Type B pancreatic cell (in vitro differentiated cells): ENCODE measurements at places on chromosomes 1 and 21. TPM values are rescaled to one million over a fixed set of nuclear protein-coding genes. Genes with fewer than 3 reads are reported as not detected.

DNA sequence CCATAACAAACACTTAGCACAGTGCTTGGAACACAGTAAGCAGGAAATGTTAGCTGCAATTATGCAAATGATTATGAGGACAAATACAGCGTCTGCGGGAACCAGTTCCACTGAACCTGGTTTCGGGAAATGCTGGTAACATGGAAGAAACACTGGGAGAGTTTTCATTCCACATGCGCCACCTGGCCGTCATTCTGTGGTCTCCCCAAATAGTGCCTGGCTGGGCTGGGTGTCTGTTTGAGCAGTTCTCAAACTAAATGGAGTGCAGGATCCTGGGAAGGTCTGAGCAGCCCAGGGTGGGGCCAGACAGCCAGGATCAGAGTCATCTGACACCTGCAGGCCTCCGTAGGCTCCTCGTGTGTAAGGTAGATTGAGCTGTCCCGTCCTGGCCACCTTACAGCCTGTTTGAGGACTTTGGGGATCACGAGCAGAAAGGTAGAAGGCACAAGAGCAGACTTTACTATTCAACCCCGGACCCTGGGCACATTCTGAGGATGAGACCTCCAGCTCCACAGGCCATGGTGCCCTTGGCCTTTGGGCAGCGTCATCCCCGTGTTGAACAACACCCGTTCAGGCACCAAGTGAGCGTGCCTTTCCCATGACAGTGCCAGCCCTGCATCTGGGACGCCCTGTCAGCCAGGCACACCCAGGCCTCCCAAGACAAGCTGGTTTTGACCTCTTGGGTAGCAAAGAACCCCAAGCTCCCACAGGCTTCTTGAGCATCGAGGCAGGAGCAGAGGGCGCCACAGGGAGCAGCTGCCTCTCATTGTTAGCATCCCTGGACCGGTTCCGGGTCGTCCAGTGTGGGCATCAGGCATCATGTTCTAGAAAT is 101.9 kb downstream of the PRDM2 start:
- no peak for DNase-seq

DNA sequence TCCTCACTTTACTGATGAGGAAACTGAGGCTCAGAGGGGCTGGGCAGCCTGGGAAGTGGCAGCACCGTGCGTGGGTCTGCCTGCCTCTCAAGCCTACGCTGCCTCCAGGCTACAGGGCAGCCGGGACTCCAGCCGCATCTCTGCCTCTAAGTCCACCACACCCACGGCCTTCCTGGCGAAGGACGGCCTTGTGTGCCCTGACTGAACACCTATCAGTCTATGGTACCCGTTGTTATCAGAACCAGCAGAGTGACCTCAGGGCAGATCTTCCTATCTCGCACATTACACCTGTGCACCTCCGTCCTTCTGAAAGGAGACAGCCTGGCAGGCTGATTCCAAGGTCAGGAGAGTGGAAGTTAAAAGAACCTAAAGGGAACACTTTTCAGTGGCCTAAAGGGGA is 35.7 kb upstream of the SLC30A1 start:
- DNase-seq = no peak

- DNase-seq = no peak
Observed at GRCh38 chr1:203558064-203558760, 64.3 kb downstream of the OPTC start.

GRCh38 chr1:53799141-53799540 is 39.0 kb downstream of the NDC1 start:
- no peak for DNase-seq

DNA sequence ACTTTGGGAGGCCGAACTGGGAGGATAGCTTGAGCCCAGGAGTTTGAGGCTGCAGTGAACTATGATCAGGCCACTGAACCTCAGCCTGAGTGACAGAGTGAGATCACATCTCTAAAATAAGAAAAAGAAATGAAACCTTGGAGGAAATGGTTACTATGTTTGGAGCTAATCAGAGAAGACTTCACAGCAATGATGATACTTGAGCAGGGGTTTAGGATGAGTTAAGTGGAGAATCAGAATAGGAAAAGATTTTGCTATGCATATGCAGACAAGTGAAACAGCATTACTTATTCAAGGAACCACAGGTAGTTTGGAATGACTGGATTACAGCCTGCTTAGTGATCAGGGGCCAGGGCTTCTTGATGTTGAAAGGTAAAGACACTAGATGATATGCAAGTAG is 1.3 kb upstream of the CD5L start:
- no peak for DNase-seq

GRCh38 chr1:58412071-58412580 is 134.4 kb downstream of the OMA1 start:
- no peak for DNase-seq

- DNase-seq = no peak
Observed at GRCh38 chr1:3011631-3012455, 9.4 kb upstream of the ACTRT2 start.

DNA sequence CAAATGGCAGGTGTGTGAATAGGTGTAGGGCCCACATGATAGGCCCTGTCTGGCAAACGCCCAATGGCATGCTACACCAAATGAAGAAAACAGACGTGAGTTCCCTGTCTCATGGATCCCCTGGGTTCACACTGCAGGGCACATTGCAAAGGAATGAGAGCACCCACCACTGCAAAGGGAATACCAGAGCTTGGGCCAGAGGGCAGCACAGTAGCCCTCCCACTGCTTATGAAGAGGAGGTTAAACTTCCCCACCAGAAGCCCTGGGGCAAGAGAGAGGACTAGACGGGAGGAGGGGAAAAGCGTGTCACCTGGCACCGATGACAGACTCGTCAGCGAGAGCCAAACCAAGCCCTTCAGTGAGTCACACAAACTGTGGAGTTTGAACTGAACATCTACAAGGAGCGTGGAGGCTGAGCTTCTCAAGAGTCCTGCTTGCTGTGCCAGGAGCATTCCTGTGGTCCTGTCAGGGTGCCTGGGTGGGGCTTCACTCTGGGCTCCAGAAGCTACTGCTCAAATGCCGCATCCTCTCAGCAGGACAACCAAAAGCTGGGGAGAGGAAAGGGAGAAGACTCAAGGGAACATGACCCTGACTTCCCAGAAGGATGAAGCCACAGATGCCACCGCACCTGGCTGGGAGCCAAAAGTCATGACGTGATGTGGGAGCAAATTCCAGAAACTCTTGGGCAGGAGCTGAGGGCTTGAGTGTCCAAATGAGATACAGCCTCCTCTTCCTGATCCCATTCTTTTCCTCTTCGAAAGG is 61.1 kb downstream of the TOMM20 start:
- no peak for DNase-seq

DNA sequence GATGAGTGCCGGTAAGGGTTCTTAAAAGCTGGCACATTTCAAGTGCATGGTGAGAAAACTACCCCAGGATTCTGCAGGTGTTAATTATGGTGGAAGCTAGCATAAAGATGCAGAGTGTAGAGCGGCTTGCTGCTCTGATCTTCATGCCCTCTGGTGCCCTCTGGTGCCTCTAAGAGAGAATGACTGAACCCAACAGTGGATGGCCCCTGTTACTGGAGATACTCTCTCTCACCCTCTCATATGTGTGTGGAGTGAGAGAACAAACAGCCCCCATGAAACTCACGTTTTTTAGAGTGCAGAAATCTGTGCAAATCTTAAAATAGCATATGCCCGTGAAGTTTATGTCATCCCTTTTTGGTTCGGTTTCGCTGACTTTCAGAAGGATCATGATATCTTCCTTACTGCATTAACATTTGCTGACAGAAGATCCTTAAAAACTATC is 90.0 kb downstream of the GRIK1 start:
- no peak for DNase-seq

Gene SMIM1
- total RNA-seq = 10.8 and 15.1 TPM in 2 replicates

Gene C1orf141
- not detected in 2 replicates for total RNA-seq

Gene CA6
- total RNA-seq = 0.24 TPM in 1 of 2 replicates, not detected in the other

Gene OR6N1
- total RNA-seq = not detected in 2 replicates
